ENCODE measurements at places on chromosomes 7 and 10.
A peak's percentile ranks its signal among the peaks of the same experiment; 100 is the strongest.

DNA sequence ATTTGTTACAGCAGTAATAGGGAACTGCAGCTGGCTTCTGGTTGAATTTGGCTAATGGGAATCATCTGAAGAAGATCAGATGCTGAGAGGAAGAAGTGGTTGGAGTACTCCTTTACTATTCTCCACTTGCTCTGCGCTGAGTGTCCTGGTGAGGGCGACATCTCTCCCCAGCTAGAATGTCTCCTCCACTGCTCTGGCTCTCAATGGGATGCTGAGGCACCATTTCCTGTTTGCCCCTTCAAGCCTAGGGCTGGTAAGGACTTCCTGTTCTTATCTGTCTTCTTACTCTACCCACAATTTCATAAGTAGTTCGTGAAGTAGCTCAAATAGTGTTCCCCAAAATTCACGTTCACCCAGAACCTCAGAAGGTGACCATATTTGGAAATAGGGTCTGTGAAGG is 43.2 kb upstream of the TES start:
- DNase-seq: no peak

GRCh38 chr7:136874393-136875032 is 6.1 kb downstream of the CHRM2 start:
- DNase-seq: peak; percentile 43

GRCh38 chr10:102608487-102608886 is 35.8 kb upstream of the TRIM8 start:
- DNase-seq: peak; percentile 69

DNA sequence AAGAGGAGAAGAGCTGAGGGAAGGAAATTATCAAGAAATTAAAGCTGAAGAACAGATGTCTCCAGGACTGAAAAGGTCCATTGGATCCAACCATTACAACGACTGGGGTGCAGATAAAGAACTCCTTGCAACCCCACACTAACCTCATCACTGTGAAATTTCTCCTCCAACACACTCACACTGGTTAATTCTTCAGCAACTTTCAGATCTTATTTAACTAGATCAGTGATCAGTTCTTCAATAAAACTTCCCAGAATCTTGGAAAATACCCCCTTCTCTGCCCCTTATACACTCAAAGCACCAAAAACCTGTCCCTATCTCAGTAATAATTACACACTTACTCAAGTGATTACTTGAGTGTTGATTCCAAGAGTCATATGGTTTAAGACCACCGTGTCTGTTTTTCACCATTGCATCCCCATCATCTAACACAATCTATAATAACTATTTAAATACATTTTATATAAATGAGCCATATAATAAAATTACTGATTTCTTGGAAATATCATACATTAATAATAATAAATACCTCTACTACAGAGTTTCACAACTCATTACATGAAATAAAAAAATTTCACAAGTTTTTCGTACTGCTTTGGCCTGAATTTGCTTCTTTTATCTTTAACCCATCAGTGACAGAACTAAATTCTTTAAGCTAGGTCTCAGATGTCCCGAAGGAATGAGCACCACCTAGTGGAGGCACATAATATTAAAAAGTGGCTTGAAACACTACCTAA is 123.7 kb downstream of the MPP7 start:
- DNase-seq: peak; percentile 7

GRCh38 chr7:87028636-87029035 is 30.8 kb downstream of the ELAPOR2 start:
- DNase-seq: no peak

DNA sequence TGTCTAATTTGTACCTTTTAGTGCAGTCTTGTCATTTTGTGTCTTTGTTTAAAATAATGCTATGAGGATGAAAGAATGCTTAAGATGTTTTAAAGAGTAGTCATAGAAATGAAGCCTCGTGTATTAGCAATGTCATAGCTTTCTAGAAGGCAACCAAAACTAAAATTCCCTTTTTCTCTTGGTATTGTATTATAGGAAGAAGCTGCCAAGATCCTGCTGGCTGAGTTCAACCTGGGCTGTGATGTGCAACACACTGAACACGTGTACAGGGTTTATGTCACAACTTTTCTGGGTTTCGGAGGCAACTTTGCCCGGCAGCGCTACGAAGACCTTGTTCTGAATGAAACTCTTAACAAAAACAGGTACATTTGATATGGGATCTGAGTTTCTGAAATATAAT is 36.2 kb downstream of the COX15 start:
- DNase-seq: no peak

GRCh38 chr10:3180355-3181025 is 7.9 kb upstream of the PITRM1 start:
- DNase-seq: no peak

DNA sequence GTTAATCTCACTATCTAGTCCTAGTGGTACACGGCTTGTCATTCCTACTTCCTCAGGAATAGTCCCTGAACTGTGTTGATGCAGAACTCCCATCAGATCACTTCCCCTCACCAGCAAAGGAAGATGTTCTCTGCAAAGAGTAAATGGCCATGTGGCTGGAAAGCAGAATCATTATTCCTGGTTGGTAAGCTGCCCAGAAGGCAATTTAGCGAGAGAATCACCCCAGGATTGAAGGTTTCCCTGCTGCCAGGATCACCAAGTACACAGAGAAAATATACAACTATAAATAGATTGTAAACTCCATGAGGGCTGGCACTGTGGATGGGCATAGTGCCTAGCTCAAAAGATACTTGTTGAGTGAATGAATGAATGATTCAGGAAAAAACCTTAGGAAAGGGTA is 115.0 kb downstream of the GFRA1 start:
- DNase-seq: no peak

DNA sequence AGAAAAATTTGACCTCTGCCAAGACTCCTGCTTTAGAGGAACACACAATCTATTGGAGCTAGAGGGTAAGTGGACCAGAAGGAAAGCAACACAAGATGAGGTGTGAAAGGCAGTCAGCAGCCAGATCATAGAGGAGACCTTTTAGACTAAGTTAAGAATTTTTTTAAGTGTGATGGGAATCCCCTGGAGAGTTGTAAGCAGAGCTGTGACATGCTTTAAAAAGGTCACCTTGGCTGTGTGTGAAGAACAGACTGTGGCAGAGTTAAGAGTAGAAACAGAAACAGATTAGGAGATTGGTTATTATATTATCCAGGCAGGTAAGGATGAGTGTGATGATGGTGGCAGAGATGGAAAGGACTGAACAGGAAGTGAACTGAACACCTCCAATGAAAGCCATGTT is 23.5 kb downstream of the CPEB3 start:
- no peak for DNase-seq

DNA sequence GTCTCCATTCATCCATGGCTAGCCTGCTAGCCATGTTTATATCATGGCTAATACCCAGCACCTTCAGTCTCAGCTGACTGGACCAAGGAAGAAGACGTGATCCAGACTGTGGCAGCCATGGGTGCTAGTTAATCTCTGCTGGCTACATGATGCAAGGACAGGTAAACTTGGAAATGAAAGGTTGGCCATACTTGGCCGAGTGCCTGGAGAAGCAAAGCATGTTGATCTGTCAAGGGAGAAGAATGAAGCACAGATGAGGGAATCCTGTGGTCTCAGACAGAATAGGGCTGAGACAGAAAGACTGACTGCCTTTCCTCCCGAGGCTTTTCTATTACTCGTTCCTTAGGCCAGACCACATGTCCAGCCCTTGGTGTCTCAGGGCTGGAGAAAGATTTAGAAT is 41.1 kb downstream of the CPVL start:
- DNase-seq: no peak

GRCh38 chr7:39353615-39354376 is 212.4 kb upstream of the YAE1 start:
- peak; percentile 46 for DNase-seq

DNA sequence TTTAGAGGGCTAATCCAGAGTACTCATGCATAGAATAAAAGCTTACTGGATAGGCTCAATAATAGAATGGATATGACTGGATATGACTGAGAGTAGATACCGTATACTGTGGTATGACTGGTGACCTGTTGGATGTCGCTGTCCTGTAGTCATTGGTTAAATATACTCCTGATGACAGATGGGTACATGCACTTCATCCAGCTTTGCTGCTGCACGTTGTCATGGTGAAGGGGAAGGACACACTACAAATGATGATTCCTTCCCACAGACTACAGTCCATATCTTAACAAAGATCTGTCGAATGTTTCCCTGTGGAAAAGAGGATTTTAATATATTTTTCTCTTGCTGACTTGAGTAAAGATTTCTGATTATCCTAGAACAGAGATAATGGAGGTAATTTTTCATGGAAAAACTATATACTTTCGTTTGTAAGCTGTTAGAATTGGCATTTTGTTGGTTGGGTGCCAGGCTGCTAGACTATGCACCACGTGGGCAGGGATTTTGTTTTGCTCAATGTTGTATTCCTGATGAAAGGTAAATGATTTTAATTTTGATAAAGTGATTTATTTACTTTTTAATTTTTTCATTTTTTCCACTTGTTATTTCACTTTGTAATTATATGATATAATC is 97.3 kb downstream of the PPP1R9A start:
- DNase-seq: no peak

DNA sequence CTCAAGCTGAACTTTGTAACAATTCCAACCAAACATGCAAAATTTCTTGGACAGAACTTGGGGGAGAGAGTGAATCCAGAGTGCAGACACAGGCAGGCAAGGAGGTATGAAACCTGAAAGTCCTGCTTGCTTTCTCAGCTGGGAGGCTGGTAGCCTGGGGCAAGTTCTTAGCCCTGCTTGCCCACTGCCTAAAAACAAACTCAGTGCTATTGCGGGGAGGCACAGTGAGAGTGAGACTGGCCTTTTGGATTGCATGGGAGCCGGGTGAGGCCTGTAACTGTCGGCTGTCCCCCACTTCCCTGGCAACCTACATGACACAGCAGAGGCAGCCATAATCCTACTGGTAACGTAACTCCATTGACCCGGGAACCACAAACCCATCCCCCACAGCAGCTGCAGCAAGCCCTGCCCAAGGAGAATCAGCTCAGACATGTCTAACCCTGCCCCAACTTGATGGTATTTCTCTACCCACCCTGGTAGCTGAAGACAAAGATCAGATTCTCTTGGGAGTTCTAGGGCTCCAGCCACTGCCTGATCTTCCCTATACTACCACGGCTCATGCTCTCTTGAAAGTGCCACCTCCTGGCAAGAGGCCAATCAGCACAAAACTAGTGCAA is 663.6 kb downstream of the GRM8 start:
- no peak for DNase-seq

GRCh38 chr10:38047666-38048065 is 37.2 kb downstream of the ZNF33A start:
- no peak for DNase-seq

DNA sequence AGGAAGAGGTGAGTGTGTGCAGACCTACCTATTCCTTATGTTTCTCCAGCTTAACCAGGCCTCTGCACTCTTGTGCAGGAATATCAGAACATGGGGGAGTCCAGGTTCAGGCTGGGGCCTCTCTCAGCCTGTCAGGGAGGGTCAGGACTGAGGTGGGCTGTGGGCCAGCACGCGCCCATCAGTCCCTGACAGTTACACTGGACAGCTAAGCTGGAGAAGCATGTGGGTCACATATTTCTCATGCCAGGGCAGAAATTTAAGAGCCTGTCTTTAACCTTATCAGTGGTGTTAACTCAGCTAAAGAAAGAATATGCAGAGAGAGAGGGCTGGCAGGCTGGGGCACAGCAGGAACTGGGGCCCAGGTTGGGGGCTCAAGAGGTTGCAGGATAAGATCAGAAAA is 8.7 kb upstream of the POLD2 start:
- no peak for DNase-seq

- no peak for DNase-seq
These were observed 43.7 kb downstream of the MKLN1 start for GRCh38 chr7:131371411-131371810.

DNA sequence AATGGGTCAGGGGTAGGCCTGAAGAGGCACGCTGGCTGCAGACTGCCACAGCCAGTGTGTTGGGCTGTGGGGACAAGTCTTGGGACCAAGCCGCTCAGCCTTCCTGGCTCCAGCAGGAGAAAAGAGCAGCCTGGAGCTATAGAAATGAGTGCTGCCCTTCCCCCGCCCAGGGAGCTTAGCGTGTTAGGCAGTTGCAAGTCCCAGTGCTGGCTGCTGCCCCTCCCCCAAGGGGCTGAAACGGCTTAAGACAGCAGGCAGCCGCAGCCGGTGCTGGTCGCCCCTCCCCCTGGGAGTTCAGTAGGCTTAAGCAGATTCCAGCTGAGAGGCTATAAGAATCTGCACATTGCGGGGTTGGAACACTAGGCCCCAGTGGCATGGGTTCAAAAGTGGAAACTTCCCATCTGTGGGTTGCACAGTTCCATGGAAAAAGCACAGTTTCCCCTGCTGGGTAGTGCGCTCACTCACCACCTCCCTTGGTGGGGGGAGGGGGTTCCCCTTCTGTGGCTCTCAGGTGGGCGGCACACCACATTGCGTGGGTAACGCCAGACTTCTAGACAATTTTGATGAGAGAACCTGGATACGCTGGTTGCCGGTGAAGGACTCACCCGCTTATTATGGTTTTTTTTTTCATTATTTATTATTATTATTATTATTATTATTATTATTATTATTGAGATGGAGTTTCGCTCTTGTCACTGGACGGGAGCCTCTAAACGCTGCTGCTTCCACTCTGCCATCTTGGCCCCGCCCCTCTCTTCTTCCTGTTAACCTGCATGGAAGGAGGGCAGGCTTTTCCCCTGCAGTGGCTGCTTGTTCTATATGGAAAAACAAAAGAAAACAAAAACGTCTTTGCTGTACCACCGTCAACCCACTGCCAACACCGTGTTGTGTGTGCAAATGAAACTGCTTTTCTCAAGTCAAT is 151.1 kb downstream of the CXCL12 start:
- DNase-seq: peak; percentile 48

- no peak for DNase-seq
These were observed 31.7 kb downstream of the MKX start for GRCh38 chr10:27713941-27714340.

- no peak for DNase-seq
These were observed 52.1 kb downstream of the SH2D4B start for GRCh38 chr10:80589726-80590373.

- DNase-seq: no peak
These were observed 141.5 kb upstream of the CAV2 start for GRCh38 chr7:116357781-116358670.

DNA sequence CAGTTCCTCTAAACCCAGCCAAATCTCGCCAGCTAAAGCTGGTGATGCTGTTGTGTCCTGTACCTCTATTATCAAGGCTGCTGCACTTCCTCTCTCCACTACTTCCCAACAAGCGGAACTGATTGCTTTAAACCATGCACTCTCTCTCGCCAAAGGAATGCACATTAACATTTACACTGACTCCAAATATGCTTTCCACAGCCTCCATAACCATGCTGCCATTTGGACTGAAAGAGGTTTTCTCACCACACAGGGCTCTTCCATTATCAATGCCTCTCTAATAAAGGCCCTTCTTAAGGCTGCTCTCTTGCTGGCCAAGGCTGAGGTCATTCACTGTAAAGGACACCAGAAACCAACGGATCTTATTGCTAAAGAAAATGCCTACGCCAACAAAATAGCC is 11.4 kb upstream of the LRRC61 start:
- no peak for DNase-seq

- no peak for DNase-seq
These were observed 11.1 kb downstream of the C7orf57 start for GRCh38 chr7:48046458-48046857.

All from H7 (cell line).